ENCODE measurements at places on chromosomes 3 and 15.

DNA sequence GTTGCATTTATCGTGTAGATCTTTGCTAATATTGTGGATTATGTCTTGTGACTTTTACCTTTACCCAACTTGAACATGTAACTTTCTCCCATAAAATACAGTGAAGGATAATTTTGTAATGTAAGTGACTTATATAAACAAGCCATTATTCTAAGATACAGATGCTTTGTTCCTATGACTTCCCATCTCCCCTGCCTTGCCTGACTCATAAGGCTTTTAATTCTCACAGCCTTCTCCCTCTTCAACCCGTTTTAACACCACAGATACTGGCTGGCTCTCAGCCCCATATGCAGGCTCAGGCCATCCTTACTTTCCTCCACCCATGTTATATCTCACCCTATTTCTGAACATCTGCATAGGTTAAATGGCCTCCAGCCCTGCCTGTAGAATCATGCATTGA is 4.1 kb downstream of the CCNDBP1 start:
- DNase-seq = no peak

- no peak for DNase-seq
Measured at GRCh38 chr3:191361456-191361855, 31.1 kb upstream of the UTS2B start.

DNA sequence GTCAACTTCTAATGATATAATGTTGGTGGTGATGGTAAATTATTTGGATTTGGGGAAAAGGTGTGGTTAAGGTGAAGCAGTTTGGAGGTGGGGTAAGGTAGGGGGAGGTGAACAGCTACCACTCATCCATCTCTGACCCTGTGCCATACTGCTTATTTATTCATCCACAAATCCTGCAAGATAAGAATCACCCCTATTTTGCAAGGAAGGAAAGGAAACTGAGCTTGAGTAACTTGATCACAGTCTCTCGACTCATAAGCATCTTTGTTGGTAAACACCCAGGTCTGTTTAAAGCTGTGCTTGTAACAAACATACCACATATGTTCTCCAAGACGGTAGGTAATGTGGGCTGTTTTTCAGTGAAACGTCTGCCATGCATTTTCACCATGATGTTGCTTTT is 67.3 kb downstream of the PTPRG start:
- DNase-seq = no peak

DNA sequence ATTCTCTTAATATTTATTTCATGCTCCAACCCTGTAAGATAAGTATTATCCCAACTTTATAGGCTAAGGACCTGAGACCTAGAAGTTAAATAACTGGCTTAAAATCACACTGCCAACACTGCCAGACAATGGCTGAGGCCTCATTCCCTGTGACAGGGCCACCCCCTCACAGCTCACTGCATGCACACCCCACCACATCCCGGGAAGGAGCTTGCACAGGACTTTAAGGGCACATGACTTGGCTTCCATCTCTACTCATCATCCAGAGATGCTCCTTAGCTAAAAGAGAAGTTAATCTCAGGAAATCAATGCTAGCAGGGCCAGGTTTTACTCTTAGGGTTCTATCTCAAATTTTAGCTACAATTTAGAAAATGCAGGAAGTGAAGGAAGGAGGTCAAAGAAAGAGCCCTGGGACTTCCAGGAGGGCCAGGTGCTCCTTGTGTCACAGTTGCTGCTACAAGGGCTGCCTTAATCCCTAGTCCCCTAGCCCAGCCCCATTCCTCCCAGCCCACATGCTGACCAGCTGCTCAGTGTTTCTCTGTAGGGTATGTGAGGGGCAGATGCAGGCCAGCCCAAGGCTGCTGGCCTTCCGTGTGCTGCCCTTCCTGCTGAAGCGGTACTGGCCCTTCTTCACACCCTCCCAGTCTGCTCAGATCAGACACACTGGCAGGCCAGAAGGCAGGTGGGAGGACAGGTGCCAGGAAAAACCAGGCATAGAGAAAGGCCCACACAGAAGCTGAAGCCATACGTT is 53.5 kb downstream of the WWTR1 start:
- DNase-seq = no peak

GRCh38 chr3:124424396-124424795 is 305.9 kb upstream of the UMPS start:
- no peak for DNase-seq

GRCh38 chr3:149784064-149784704 is 8.2 kb downstream of the ANKUB1 start:
- DNase-seq = no peak

DNA sequence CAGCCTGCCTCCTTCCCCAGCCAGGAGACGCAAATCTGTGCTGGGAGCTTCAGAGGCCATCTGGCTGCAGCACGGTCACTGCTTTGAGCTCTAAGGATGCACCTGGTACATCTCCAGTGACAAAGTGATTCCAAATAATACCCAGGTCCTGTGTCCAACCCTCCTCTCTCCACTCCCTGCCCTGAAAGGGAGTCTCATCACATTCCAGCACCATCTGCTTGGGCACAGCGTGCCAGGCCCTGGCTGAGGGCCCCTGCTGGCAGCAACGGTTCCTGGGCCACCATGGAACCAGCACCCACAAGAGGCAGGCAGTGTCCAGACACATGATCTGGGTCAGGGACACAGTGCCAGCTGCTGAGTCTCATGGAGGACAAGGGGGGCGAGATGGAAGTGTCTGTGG is 81.3 kb downstream of the MTHFS start:
- DNase-seq = no peak

- DNase-seq = no peak
Measured at GRCh38 chr3:49461443-49462171, 8.5 kb upstream of the DAG1 start.

- no peak for DNase-seq
Measured at GRCh38 chr3:60998858-60999257, 252.4 kb downstream of the FHIT start.

GRCh38 chr15:89103481-89104171 is 15.4 kb downstream of the ABHD2 start:
- no peak for DNase-seq

Measured in T follicular helper cell (primary cell).